ENCODE measurements at places on chromosomes 4 and X. TPM values are rescaled to one million over a fixed set of nuclear protein-coding genes. Genes with fewer than 3 reads are reported as not detected.

Gene CPZ
- total RNA-seq: not detected

Gene PABPC5
- total RNA-seq: not detected

Gene RAB41
- total RNA-seq: not detected

Gene GK2
- not detected for total RNA-seq

Gene CDKL5
- total RNA-seq: 1.1 TPM

Gene FABP2
- not detected for total RNA-seq

Gene MND1
- 25.1 TPM for total RNA-seq

Gene CT47B1
- not detected for total RNA-seq

Gene AMOT
- 1.6 TPM for total RNA-seq

Gene S100P
- 3.2 TPM for total RNA-seq

Gene RHOXF1
- not detected for total RNA-seq

Gene ARR3
- total RNA-seq: not detected

Gene FAM53A
- 2.8 TPM for total RNA-seq

Gene SYN1
- 0.27 TPM for total RNA-seq

Gene ETDB
- total RNA-seq: not detected

Gene CEP135
- total RNA-seq: 13.4 TPM

Gene PTTG2
- total RNA-seq: 0.32 TPM

Gene TEC
- total RNA-seq: 1.7 TPM

Gene KLHL13
- 0.29 TPM for total RNA-seq

Gene SYNPO2
- 0.13 TPM for total RNA-seq

Gene ENPEP
- total RNA-seq: not detected

Gene PRKG2
- total RNA-seq: not detected

Gene SLC6A14
- total RNA-seq: not detected

Gene MAMLD1
- 6.5 TPM for total RNA-seq

Gene APBB2
- 2.4 TPM for total RNA-seq

Gene LRRC66
- total RNA-seq: 0.10 TPM

Gene TDO2
- total RNA-seq: not detected

Gene DDIT4L
- 0.06 TPM for total RNA-seq

Gene WAS
- total RNA-seq: 76.6 TPM

Gene EGFL6
- total RNA-seq: 1.4 TPM

Gene FAM149A
- total RNA-seq: 0.70 TPM

Gene NAP1L3
- total RNA-seq: 1.6 TPM

Gene FGFRL1
- 18.7 TPM for total RNA-seq

Gene CXorf49
- not detected for total RNA-seq

Gene BEX1
- 0.23 TPM for total RNA-seq

Gene CT55
- not detected for total RNA-seq

Gene SPACA5
- total RNA-seq: not detected

Gene ADH6
- not detected for total RNA-seq

Gene TRIM60
- total RNA-seq: not detected

Gene RBMX2
- 28.3 TPM for total RNA-seq

Data from activated CD8-positive, alpha-beta memory T cell treated with anti-CD3 and anti-CD28 coated beads for 36 hours (primary cell).